ENCODE measurements at places on chromosomes 13 and 19.
A peak's percentile ranks its signal among the peaks of the same experiment; 100 is the strongest.

DNA sequence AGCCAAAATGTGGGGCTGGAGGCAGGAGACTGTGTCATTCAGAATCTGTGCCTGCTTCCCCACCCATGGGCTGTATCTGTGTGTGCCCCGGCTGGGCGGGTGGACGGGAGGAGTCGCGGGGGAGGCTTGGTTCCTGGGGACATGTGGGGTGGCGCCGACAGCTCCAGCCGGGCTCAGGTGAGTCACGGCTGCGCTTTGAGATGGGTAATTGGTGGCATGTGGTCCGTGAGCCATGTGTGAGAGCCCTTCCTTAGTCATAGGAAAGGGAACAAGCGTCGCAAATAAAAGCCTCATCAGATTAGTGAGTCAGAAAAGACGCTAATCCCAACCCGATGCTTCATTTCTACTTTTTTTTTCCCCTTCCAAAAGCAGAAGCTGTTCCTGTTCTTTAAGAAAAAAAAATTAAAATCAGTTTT, 118.6 kb upstream of the ZNF536 start:
- DNase-seq: no peak

GRCh38 chr13:53200498-53201453, 172.2 kb downstream of the OLFM4 start:
- DNase-seq: no peak

DNA sequence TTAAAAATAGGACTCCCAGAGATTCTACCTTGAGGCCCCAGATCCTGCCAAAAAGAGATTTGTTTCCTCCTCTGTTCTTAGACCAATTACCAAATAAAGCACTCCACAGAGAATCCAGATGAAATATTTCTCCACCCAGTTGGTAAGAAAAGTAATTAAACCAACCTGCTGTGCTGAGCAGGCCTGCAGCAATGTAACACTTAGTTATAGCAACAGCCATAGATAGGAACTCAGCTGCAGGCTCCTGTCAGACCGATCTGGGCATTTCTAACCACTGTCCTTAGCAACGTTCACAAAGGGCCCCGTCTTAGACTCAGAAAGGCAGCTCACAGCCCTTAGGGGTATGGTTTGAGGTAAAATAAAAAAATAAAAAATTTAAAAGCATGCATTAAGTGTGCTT, 271.1 kb downstream of the KCNRG start:
- no peak for DNase-seq

DNA sequence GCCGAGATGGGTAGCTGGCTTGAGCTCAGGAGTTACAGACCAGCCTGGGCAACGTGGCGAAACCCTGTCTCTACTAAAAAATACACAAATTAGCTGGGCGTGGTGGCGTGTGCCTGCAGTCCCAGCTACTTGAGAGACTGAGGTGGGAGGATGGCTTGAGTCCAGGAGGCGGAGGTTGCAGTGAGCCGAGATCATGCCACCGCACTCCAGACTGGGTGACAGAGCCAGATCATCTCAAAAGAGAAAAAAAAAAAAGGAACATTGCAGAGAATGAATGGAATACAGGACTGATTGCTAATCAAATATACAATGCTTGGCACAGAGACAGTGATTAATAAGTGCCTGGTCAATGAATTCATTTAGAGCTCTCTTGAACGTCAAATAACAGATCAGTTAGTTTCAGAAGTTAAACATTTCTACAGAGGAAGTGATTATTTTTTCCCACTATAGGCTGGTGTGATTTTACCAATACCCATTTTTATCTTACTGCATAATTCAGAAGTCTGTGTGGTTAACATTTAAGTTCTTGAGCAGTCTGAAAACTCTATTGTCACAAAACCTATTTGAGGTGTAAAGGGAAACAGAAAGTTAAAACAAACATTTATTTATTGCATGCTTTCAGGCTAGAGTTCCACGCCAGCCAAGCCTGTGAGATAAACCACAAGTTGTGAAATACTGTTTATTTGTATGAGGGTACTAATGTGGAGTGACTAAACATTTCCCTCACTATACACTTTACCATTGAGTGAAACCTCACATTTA, 7.7 kb upstream of the TBC1D4 start:
- DNase-seq: peak; percentile 54

- DNase-seq: peak; percentile 19
These were observed 51.1 kb downstream of the HS6ST3 start for GRCh38 chr13:96141032-96141431.
